ENCODE measurements at places on chromosomes 11 and 22.
A peak's percentile ranks its signal among the peaks of the same experiment; 100 is the strongest.

- H3K27ac ChIP-seq = peak overlapping the region; percentile 99
- H3K36me3 ChIP-seq = no peaks in the 10 kb centered on the region
- no peaks in the 10 kb centered on the region for H3K27me3 ChIP-seq
- DNase-seq = peak; percentile 64
- H3K4me1 ChIP-seq = peaks cover 39% of the 10 kb centered on the region
- H3K4me3 ChIP-seq = peak overlapping the region; percentile 68
Observed at GRCh38 chr11:65576232-65576866, 496 bp downstream of the EHBP1L1 start.

- H3K36me3 ChIP-seq = no peaks in the 10 kb centered on the region
- no peak overlapping the region for H3K27ac ChIP-seq
Observed at GRCh38 chr22:18966748-18967147, 30.7 kb upstream of the PRODH start.

DNA sequence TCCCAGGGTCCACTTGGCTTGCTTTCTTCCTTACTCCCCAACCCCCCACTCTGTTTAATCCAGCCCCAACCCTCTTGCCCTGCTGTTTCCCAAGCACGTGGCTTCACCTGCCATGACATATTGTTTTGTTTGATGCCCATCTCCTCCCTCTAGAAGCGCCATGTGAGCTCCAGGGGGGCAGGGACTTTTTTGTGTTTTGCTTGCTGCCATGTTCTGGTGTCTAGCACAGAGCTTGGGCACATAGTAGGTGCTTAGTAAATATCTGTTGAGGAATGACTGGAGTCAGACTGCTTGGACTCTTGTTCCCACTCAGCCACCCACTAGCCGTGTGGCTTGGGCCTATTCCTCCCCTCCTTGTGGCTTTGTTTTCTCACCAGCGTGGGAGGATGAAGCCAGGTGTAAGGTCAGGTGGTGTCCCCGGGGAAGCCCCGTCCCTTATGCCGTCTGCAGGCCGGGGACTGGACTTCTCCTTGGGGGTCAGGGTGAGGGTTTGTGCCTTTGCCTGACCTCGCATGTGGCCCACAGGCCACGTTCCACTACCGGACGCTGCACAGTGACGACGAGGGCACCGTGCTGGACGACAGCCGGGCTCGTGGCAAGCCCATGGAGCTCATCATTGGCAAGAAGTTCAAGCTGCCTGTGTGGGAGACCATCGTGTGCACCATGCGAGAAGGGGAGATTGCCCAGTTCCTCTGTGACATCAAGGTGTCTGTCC lies 3.8 kb downstream of the AIP start:
- H3K4me1 ChIP-seq = peaks cover 18% of the 10 kb centered on the region
- peaks cover 49% of the 10 kb centered on the region for H3K36me3 ChIP-seq
- no peak overlapping the region for H3K27ac ChIP-seq
- H3K27me3 ChIP-seq = no peaks in the 10 kb centered on the region
- H3K4me3 ChIP-seq = no peak overlapping the region

GRCh38 chr11:79626135-79627075 lies 185.6 kb upstream of the TENM4 start:
- no peaks in the 10 kb centered on the region for H3K36me3 ChIP-seq
- no peak overlapping the region for H3K27ac ChIP-seq
- no peak for DNase-seq
- H3K27me3 ChIP-seq = no peaks in the 10 kb centered on the region
- no peak overlapping the region for H3K4me3 ChIP-seq
- no peaks in the 10 kb centered on the region for H3K4me1 ChIP-seq
